ENCODE measurements at places on chromosomes 2 and 18. TPM values are rescaled to one million over a fixed set of nuclear protein-coding genes. Genes with fewer than 3 reads are reported as not detected.

The TDRD15 gene
- not detected for total RNA-seq

The ACVR1C gene
- 0.50 TPM for total RNA-seq

The CAPN13 gene
- not detected for total RNA-seq

The SPATA3 gene
- total RNA-seq, result not detected

The C2orf78 gene
- total RNA-seq, result not detected

The CCDC148 gene
- total RNA-seq, result 1.5 TPM

The HOXD4 gene
- total RNA-seq, result not detected

The SLC9A2 gene
- total RNA-seq, result under 0.01 TPM

The SCYGR4 gene
- not detected for total RNA-seq

The RUFY4 gene
- not detected for total RNA-seq
